M059J (cell line): ENCODE measurements at places on chromosomes 2 and 18. TPM values are rescaled to one million over a fixed set of nuclear protein-coding genes. Genes with fewer than 3 reads are reported as not detected.
A peak's percentile ranks its signal among the peaks of the same experiment; 100 is the strongest.

IFIH1 gene
- total RNA-seq: 70.9 and 90.2 TPM in 2 replicates

GPR55 gene
- total RNA-seq: 0.79 TPM in 1 of 2 replicates, not detected in the other

CRYBA2 gene
- 0.17 TPM in 1 of 2 replicates, not detected in the other for total RNA-seq

IL1RL1 gene
- total RNA-seq: not detected in 2 replicates

FTCDNL1 gene
- total RNA-seq: 0.25 and 0.99 TPM in 2 replicates

GRCh38 chr2:200901459-200902072 is 12.4 kb downstream of the NIF3L1 start:
- DNase-seq: peak; percentile 86

GRCh38 chr2:168216351-168217005 is 30.9 kb downstream of the STK39 start:
- peak; percentile 79 for DNase-seq

DNA sequence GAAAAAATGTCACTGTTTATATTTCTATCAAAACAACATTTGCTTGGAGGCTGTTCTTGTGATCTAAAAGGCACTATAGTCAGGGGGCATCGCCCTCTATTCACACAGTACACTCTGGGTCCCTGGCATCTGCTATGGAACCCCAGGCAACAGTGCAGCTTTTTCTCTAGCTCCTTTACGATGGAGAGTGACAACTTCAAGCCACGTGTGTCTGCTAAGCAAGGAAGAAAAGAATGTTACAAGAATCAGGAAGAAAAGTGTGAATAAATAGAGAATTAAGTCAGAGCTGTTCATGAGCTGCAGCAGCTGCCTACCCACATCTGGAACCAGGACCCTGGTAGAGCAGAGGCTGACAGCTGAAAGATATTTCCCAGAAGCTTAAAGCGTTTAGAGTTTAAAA is 11.2 kb downstream of the RND3 start:
- DNase-seq: no peak

- DNase-seq: no peak
These were observed 20.9 kb downstream of the ITGAV start for GRCh38 chr2:186610785-186611184.

DNA sequence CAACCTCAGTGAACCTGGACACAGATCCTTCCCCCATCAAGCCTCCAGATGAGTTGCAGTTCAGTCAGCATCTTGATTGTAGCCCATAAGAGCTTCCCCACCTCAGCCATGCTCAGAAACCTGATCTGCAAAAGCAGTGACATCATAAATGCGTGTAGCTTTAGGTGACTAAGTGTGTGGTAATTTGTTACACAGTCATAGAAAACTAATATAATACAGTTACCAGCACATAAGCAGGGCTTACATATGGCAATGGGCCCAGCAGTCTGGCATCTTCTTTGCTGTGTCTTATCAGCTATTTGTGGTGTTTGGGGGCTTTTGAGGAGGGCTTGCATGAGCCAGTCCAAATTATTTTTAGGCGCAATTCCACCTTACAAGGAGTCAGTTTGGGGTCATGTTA is 807.0 kb downstream of the SLC4A3 start:
- peak; percentile 71 for DNase-seq

DNA sequence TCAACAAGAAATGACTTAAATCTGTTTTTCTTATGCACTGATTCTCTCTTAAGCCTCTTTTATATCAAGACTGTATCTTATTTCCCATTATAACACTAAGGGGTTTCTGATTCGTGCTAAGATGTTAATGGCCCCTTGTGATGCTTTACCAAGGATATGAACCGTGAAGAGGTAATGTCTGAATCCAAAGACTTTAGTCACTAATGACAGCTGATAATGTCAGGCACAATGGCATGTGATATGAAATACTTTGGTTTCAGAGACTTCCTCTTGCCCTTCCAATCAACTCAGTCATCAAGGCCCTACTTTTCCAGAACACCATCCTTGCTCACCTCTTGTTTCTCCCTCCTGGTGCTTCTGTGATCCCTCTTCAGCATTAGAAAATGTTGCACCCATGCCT is 262.8 kb downstream of the KCNE4 start:
- peak; percentile 70 for DNase-seq

DNA sequence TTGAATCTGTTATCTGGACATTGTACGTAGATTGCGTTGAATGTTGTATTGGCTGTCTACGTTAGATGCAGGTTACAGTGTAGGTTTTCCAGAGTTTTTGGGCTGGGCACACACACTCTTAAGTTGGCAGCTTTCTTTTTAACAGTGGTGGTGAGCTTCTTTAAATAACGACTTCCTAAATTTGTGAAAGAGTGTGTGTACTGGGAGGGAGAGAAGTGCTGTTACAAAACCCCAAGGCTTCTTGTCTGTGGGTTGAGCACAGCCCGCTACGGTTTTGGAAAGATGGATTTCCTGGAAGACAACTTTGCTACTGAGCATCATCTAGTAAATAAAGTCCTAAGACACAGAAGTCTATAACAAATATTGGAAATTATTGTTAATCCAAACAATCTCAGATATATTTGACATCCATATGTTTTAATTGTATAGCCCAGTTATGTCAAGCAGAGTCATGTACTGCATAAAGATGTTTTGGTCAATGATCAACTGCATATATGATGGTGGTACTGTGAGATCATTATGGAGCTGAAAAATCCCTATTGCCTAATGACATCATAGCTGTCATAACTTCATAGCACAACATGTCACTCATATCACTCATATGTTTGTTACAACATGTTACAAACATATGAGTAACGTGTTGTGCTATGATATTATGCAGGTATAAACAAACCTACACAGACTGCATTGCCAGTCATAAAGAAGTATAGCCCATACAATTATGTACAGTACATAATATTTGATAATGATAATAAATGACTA is 7.9 kb upstream of the THUMPD2 start:
- no peak for DNase-seq

DNA sequence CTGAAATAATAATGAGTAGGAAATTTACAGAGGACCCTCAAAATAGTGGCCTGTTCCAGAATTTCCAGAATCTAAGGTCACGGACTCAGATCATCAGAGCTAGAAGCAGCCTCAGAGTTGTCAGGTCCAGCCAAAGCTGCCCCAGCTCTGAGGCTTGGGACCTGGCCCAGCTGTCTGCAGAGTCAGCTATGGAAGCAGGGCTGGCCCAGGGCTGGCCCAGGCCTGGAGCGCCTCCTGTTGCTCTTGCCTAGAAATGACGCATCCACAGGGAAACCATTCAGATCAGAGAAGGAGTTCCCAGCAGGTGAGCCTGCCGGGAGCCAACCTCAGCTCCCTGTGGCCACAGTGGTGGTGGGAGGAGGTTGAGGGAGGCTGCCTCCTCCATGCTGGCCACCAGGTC is 106.7 kb upstream of the ARL4C start:
- DNase-seq: no peak

DNA sequence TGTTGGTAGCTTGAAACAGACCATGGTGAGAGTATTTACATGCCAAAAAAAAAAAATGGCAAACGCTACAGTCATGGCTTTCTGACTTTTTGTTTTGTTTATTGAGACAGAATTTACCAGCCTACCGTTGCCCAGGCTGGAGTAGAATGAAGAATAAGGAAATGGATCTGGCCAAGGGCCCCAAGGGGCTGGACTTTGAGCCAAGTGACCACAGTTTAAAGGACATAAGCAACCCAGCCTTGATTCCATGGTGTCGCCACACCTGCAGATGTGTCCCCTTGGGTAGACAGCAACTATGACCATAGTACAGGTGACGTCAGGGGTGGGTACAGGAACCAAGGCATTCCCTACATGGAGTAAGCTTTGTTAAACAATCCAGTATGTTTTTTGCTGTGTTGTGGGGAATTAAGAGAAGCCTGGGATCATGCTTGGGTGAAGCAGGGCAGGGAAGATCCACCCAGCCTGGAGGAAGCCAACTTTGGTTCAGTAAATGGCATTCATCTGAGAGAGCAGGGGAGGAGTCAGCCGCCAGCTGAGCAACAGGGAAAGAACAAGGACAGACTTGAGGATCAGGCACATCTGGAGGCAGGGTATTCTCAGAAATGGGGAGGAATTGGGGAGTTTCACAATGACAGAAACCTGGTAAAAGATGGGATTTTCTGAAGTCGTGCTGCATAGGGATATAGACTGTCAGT is 110.3 kb upstream of the SH3BP4 start:
- peak; percentile 46 for DNase-seq

DNA sequence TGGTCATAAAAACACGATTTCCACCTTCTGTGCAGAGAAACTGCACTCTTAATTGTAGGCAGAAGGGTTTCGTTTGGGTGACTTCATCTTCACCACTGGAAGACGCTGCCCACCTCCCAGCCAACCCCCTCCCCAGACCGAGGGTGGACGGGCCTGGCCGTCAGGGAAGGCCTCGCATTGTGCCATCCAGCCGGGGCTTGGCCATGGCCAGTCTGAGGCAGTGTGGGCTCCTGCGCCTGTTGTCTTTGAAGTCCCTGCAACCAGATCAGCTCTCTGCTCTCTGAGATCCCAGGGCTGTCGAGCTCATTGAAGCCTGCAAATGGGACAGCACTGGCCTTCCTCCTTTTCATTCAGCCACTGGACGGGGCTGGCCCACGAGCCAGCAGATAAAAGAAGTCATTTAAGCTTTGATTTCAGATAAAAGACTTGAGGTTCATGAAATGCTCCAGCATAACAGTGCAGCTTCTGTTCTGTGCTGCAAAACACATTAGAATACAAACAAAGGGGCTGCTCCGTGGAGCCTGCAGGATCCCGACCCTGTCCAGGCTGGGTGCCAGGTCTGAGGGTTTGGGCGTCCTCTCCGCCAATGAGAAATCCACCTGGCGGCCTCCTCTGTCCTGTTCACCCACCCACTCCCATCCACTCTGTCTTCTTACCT is 253.5 kb downstream of the LDLRAD4 start:
- DNase-seq: no peak

DNA sequence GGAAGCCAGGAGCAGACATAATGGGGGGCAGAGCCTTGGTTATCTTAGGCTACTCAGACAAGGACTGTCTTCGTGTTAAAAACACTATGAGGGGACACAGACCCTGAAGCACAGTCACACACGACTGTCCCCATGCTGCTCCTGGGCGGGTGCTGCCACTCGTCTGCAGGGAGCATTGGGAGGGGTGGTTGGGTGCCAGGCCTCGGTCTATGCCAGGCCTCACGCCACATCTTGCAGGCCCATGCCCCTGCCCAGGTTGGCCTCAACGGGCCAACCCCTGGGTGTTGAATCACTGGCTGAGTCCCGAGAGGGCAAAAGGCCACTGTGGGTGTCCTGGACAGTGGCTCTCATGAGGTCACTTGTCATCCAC is 97.9 kb downstream of the USP40 start:
- DNase-seq: no peak

- DNase-seq: peak; percentile 20
These were observed 430 bp upstream of the CELF4 start for GRCh38 chr18:37565977-37566478.

DNA sequence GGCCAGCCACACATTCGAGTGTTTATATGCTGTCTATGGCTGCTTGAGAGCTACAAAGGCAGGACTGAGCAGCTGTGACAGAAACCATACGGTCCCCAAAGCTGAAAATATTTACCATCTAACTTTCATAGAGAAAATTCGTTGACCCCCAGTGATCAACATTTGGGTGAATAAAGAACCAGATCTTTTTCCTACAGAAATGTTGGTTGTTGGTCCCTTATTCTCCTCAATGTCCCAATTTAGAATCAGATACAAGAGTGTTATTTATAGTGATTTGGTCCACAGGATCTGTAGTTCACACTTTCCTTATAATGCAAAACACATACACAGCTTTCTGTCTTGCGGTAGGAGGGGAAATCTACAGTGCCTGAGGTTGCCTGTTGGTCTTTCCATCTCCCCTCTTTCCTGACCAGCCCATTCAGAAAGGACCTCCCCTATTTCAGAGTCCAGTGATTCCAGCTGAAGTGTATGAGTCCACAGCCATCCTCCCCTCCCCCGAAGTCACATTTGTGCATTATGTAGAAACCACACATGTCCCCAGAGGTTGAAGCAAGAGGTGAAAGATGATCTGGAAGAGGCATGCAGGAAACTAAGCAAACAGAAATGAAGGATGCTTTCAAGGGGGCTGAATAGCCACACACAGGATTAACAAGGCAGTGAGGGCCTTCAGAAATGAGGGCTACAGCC is 61.9 kb downstream of the SPRED2 start:
- peak; percentile 23 for DNase-seq

DNA sequence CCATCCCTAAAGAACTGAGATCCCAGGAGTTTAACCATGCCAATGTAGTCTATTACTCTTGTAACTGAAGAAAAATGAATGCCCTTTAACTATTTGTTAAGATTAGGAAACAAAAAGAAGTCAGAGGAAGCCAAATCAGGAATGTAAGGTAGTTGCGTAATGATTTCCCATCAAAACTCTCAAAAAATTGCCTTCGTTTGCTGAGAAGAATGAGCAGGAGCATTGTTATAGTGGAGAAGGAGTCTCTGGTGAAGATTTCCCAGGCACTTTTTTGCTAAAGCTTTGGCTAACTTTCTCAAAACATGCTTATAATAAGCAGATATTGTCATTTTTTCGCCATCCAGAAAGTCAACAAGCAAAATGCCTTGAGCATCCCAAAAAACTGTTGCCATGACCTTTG is 224.0 kb upstream of the SIX2 start:
- DNase-seq: no peak

DNA sequence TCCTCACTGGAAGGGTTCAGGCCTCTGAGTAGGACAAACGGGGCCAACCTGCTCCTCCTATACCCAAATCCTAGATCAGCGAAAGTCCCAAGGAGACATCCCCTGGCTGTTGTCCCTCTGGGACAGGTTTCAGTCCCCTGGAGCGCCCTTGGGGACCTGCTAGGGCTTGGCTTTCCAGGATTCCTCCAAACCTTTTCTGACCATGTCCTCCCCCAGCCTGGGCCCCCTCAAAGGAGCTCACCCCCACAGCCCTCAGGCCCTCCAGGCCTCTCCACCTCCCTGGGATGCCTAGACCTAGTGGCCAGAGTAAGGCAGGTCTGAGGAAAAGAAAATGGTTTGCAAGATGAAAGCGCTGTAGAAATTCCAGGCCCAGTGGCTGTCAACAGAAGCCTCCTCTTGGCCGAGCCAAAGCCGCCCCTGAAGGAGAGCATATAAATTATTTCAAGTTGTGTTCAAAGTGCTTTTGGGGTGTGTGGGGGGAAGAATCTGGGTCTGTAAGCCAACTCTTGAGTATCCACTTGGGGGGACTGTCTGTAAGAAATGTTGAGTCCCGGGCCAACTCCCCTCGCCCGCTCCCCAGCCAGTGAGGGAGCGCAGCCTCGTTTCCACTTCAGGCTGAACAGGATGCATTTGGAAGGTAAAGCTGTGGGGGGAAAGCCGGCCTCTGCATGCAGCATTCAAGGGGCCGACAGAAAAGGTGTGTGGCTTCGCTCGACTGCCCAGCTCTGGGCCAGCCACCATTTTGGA is 158.6 kb downstream of the DYSF start:
- no peak for DNase-seq

GRCh38 chr2:118386641-118387302 is 298.5 kb downstream of the INSIG2 start:
- peak; percentile 74 for DNase-seq

GRCh38 chr18:22459491-22459890 is 41.8 kb upstream of the CTAGE1 start:
- DNase-seq: no peak

GRCh38 chr18:42937436-42937835 is 178.0 kb downstream of the RIT2 start:
- DNase-seq: no peak

GRCh38 chr2:42156721-42157120 is 12.4 kb upstream of the EML4 start:
- DNase-seq: no peak
